ENCODE measurements at places on chromosomes 6 and 20. TPM values are rescaled to one million over a fixed set of nuclear protein-coding genes. Genes with fewer than 3 reads are reported as not detected.

- no peak for DNase-seq
These were observed 23.2 kb upstream of the FAM50B start for GRCh38 chr6:3825851-3826581.

DNA sequence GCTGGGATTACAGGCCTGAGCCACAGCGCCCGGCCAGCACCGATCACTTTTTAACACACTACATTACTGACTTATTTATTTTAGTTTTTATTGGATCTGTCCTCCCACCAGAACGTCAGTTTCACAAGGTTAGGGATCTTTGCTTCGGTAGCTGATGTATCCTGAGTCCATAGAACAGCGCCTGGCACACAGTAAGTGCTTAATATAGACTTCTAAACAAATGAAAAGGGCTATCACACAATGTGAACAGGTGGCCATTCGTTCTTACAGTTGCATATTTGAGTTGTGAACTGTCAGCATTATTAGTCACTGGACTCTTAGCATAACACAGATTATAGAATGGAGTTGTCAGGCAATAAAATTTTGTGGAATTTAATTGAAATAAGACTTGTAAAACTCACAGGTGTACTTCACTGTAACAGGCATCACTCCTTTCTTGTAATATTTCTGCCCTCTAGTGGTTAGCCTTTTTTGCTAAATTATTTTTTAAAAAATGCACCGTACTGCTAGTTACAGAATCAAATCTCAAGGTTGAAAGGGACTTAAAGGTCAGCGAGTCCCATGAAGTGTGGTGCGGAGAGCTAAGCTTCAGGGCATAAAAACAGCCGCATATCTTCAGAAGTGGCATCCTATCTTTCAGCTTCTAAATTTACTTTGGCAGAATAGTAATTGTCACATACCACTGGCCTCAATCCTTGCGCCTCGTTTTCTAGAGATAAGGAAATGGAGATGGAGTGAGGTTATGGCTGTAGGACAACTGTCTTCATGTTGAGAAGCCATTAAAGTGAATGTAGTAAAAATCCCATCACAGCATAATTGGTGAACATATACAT lies 3.4 kb upstream of the TBC1D7 start:
- no peak for DNase-seq

- DNase-seq, result no peak
These were observed 59.5 kb downstream of the FYN start for GRCh38 chr6:111813677-111814310.

DNA sequence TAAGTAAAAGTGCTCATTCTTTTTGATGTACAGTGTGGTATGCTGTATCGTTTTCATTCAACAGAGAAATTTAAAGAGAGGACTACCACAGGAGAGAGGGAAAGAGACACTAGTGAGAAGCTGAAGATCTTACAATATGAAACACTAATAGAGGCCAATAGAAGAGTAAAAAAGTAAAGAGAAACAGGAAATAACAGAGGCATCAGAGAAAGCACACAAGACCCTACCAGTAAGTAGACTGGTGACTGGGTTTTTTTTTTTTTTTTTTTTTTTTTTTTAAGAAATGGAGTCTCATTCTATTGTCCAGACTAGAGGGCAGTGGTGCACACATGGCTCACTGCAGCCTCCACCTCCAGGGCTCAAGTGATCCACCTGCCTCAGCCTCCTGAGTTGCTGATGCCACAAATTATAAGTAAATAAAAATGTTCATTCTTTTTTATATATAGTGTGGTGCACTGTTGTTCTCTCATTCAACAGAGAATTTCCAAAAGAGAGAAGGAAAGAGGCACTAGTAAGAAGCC lies 18.8 kb downstream of the ELOVL4 start:
- DNase-seq, result no peak

DNA sequence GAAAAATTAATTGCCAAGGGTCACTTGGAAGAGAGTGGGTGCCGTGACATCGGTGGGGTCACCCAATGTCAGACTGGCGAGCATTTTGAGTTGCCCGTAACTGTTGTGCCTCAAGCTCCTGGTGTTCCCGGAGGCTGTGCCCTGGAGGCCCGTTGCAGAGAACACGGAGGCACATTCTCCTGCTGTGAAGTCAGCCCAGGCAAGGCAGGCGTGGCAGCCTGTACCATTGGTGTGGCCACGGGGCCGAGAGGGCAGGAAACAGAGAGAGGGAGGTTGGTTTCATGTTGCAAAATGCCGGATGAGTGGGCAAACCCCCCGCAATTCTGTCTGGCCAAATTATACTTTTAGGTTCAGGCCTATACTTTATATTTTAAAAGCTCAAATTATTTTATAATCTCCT lies 81.2 kb downstream of the THBS2 start:
- no peak for DNase-seq

GRCh38 chr6:90220273-90220672 lies 76.4 kb downstream of the BACH2 start:
- no peak for DNase-seq

DNA sequence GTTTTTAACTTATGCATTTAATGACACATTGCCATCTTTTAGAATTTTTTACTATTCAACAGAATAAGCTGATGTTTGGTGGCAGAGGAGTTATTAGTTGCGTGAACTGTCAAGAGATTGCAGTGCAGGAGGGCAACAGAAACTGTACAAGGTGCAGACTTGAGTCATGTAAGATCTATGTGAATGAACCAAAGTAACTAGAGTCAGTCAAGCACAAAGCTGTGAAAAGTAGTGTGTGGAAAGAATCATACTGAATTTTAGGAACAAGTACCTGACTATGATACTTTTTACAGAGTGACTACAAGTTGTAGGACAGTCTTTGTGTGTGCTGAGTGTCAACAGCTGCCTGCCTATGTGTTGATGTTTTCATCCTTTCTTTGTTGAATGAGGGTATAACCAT lies 2.7 kb upstream of the C6orf163 start:
- DNase-seq, result no peak

DNA sequence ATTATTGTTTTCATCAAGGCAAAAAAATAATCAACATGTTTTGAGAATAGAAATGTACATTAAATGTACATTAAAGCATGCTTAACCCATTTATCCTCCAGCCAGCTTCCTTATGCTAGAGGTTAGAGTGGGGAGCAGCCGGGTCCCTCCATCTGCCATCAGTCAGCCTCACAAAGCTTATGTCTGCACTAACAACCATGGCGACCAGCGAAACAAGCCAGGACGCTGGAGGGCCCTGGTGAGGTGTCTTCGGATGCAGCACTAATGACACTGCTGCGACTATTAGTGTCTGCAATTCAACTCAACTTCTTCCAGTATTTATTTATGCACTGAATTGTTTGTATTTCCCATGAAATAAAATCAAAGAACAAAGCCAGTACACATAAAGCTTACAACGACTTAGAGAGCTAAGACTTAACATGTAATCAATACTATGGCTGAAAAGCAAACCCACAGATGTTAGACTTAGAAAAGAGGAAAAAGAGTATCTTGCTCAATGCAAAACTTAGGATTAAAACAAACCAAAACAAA lies 6.8 kb downstream of the CLDN20 start:
- no peak for DNase-seq

DNA sequence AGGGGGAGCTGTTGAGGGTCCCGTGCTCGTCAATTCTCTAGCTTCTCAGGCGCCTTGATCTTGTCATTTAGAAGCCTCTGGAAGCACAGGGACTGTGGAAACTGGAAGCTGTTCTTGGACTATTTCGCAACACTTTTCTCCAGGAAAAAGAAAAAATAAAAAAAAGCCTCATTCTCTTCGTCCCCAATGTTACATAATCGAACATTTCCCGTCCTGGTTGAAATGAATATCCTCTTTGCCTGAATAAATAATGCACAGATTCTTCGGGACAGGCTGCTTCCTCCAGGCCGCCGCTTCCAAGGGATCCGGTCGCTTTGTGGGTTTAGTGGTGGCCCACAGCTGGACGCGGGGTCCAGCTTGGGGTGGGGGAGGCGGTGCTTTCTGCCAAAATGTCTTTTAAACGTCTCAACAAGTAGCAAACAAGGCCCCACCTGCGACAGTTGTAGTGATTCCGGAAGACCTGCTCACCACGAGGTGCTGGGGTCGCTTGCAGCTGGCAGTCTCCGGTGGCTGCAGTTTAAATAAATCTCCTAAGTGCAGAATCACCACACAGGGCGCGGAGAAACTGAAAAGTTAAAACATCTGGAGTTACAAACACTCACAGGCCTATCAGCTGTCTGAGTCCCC lies 125.9 kb upstream of the ESR1 start:
- DNase-seq, result no peak

- DNase-seq, result no peak
These were observed 74.7 kb downstream of the SRC start for GRCh38 chr20:37420610-37421009.

GRCh38 chr6:25987845-25988244 lies 25.2 kb downstream of the TRIM38 start:
- no peak for DNase-seq

GRCh38 chr20:62215020-62215990 lies 4.8 kb downstream of the HRH3 start:
- DNase-seq, result no peak

GRCh38 chr6:159959165-159959975 lies 9.5 kb upstream of the IGF2R start:
- no peak for DNase-seq

- DNase-seq, result no peak
These were observed 130.8 kb upstream of the PTPRT start for GRCh38 chr20:43320536-43320935.

DNA sequence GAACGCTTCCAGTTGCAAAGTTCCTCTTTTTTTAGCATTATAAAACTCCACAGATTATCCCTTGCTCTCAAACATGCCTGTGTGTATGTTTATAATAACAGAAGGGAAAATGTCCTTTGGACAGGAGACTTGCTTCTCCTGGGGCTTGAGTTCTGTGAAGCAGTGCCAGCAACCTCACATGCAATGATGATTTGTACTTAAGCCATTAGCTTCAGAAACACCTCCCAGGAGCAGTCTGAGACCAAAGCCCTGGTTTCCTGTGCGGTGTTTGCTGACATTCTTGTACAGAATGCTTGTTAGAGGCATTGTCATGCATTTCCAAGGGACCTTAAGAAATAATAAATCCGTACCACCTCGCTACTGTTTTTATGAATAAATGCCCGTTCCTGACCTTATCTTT lies 752.8 kb downstream of the CBLN4 start:
- no peak for DNase-seq

DNA sequence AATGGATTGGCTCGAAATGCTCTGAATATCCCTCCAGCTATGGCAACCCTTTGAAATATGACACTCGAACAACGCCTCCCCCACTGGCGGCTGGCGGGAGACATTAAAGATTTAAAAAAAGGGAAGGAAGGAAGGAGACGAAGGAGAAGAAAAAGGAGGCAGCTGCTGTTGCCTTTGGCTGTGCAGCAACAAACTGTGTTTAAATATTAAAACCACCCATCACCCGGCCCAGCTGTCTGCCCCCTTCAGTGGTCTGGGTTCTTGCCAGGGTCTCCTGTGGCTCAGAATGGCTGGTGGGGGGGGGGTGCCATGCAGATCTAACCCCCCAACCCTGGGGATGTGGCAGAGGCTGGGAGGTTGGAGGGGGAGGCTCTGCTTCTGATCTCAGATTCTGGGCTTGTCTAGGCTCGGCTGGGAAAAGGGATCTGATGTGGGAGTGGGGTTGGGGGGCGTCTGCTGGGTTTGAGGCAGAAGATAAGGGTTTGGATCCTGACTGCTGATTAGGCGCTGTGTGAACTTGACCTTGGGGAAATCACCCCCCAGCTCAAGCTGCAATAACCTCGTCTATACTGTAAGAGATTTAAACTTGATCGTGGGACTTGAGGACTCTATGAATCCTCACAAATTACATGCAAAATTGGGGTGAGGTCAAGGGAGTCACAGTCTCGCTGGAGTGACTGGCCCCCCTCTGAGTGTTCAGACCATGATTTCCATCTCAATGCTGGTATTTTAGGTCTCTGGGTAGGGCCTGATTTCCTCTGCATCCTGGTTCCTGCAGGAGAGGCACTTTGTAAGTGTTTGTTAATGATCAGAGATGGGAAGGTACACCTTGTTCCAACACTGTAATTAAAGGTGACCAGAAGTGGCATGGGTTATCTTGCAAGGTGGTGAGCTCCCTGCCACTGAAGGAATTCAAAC lies 40.3 kb upstream of the BLCAP start:
- peak; percentile 25 for DNase-seq

DNA sequence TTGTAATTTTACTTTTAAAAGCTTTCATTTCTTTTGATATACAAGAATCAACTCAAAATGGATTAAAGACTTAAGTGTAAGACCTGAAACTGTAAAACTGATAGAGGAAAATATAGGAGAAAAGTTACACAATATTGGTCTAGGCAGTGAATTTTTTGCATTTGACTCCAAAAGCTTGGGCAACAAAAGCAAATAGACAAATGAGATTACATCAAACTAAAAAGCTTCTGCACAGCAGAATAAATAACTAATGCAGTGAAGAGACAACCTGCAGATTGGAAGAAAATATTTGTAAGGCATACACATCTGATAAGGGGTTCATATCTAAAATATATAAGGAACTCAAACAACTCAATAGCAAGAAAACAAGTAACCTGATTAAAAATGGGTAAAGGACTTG lies 3.0 kb downstream of the GABRR1 start:
- DNase-seq, result no peak

- DNase-seq, result peak; percentile 70
These were observed 27.1 kb downstream of the RAB44 start for GRCh38 chr6:36724514-36725390.

GRCh38 chr20:1761116-1761515 lies 103.5 kb upstream of the SIRPG start:
- DNase-seq, result no peak

DNA sequence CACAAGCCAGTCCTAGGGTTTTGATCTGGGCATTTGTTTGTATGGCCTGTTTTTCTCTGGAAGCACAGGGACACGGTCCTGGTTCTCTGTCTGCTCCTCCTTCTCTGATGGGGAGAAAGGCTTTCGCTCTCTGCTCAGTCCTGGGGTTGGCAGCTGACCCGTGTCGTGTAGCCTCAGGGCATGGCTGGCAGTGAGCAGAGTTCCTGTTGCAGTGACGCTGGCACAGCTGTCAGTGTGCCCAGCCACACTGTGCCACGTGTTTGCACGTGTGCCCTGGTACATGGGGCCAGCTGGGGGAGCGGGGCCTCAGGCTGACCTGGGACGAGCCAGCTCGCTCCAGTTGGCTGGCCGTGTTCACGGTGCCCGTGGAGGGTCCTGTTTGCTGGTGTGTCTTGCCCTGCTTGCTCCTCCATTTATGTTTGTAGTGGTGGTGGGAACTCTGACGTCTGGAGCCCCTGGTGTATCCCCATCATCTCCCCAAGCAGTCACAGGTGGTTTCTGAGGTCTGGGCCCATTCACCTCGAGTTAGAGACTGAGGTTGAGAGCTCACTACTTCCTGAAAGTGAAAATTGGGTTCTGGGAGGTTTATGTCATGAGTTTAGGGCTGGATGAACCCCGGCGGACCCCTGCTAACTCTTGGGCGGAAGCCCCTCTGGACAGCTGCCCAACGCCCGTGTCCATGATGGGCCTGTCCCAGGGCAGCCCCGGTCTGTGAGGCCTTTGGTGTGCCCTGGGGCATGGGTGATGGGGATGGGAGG lies 10.2 kb upstream of the DNAJC5 start:
- DNase-seq, result no peak

The SMAP1 gene
- total RNA-seq, result 23.1 TPM

The FAM83C gene
- not detected for total RNA-seq

The TP53TG5 gene
- not detected for total RNA-seq

The ZNF391 gene
- 0.47 TPM for total RNA-seq

The VSX1 gene
- not detected for total RNA-seq

The CNR1 gene
- total RNA-seq, result 2.8 TPM

The PBOV1 gene
- total RNA-seq, result not detected

All from Peyer's patch (tissue), 4 donors.